ENCODE measurements at places on chromosomes 2 and 18. TPM values are rescaled to one million over a fixed set of nuclear protein-coding genes. Genes with fewer than 3 reads are reported as not detected.

DNA sequence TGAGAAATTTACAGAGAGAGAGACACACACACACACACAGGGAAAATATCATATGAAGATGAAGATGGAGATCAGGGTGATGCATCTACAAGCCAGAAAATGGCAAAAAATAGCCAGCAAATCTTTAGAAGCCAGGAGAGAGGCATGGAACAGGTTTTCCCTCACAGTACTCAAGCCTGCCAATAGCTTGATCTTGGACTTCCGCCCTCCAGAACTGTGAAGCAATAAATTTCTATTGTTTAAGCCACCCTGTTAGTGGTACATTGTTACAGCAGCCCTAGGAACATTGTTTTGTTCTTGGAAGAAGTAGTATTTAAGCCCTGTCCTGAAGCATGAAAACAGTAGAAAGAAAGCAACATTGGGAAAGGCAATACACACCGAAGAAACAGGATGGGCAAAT lies 292.0 kb upstream of the LRP1B start:
- H3K27ac ChIP-seq: no peak overlapping the region
- H3K4me3 ChIP-seq: no peak overlapping the region
- H3K36me3 ChIP-seq: no peaks in the 10 kb centered on the region
- DNase-seq: no peak

GRCh38 chr2:158482594-158482993 lies 25.8 kb downstream of the PKP4 start:
- no peak overlapping the region for H3K27ac ChIP-seq
- no peaks in the 10 kb centered on the region for H3K27me3 ChIP-seq
- no peaks in the 10 kb centered on the region for H3K36me3 ChIP-seq
- DNase-seq: no peak
- no peak overlapping the region for H3K4me3 ChIP-seq
- no peaks in the 10 kb centered on the region for H3K4me1 ChIP-seq

DNA sequence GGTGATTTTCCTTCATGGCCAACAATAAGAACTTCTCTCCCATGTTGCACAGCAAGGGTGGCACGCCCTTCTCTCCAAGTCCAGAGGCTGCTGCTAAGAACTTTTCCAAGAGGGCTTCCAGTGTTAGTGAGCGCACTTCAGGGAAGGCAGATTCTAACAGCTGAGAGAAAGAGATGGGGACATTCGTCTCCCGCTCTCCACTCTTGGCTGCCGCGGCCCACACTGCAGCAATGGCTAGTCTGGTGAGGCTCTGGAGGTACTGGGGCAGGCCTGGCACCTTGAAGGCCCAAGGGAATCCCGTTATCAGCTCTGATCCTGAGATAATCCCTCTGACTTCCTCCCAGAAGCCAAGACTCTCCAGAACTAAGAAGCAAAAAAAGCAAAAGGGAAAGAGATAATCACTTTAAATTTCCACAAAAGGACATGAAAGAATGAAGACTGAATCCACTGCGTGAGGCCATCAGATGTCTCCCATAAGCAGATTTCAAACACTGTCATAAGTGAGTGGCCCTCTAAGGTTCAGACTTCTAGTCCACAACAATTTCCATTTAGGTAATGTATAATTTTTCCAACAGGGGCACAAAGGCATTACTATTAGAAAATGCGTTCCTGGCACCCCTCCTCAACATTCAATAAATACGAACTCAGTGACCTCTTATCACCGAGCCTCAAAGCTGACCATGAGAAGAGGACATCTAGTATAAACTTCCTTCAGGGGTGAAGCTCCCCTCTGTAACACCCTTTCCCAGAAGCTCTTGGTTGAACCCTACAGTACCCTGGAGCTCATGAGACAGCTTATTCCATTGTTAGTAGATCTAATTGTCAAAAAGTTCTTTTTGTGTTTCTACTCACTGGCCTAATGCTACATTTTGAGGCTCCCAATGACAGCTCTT lies 66.7 kb upstream of the ZFP36L2 start:
- peaks cover 6% of the 10 kb centered on the region for H3K36me3 ChIP-seq
- H3K27ac ChIP-seq: peak overlapping the region; percentile 66
- H3K4me3 ChIP-seq: no peak overlapping the region
- H3K4me1 ChIP-seq: peaks cover 15% of the 10 kb centered on the region

GRCh38 chr2:61537277-61537949 lies 743 bp downstream of the XPO1 start:
- no peak for DNase-seq
- no peaks in the 10 kb centered on the region for H3K36me3 ChIP-seq
- peak overlapping the region; percentile 88 for H3K27ac ChIP-seq
- H3K4me3 ChIP-seq: peak overlapping the region; percentile 71
- H3K27me3 ChIP-seq: no peaks in the 10 kb centered on the region

- H3K4me1 ChIP-seq: no peaks in the 10 kb centered on the region
- H3K4me3 ChIP-seq: no peak overlapping the region
- H3K36me3 ChIP-seq: peaks cover 3% of the 10 kb centered on the region
- H3K27me3 ChIP-seq: no peaks in the 10 kb centered on the region
Observed at GRCh38 chr2:215403441-215404347, 32.2 kb downstream of the FN1 start.

DNA sequence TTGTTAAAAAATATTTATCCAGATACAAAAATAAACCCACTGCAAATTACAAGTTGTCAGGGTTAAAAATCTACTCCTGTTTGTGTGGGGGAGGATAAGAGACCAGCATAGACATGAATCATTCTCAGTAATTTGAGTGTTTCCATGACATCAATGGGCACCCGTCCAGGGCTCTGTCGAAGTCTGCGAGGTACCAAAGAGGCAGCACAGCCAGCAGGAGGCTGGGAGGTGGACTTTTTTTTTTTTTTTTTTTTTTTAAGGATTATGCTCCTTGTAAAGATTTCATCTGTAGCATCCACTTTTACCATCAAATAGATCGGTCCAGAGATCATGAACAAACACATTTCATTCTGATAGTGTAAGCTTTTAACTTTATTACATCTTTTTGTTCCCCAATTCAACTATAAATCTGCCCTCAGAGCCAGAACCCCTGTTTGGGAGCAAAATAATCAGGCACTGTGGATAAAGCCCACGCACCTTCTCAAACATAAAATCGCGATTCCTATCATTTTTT lies 182.0 kb downstream of the TCF4 start:
- H3K27me3 ChIP-seq: no peaks in the 10 kb centered on the region
- no peak overlapping the region for H3K4me3 ChIP-seq
- H3K4me1 ChIP-seq: peaks cover 15% of the 10 kb centered on the region
- DNase-seq: no peak
- H3K36me3 ChIP-seq: no peaks in the 10 kb centered on the region
- no peak overlapping the region for H3K27ac ChIP-seq

DNA sequence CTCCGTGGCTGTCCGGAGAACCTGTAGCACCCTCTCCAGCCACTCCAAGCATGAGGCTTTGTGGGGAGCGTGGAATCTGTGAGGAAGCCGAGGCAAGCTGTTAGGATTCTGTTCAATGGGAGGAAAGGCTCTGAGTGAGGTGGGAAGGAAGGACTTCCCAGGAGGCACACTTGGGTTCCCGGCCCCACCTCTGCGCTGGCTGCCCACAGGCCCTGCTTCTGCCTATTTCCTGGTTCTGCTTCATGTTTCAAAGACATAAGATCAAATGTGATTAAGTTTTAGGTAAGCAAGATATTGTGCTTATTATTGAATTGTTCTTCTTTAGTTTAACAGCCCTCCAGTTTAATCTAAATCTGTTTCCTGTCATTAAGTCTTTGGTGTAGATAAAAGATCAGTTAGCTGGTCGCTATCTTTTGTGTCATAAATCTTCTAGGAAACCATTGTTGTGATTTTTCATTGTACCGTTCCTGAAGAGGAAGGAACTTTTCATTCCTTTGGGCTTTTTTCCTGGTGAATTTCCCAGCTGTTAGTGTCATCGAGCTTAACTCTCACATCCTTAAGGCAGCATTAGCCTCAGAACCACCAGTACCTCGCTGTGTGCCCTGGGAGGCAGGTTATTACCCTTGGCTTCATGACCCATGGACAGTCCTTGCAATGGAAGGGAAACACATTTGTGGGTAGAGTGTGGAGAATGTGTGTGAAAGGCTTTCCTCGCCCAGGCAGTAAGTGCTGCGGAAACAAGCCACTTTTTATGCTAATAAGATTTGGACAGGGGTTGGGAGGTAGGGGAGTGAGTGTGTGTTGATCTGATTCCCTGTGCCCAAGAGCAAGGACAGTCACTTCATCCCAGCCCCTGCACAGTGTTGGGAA lies 61.9 kb upstream of the ALPP start:
- no peak for DNase-seq
- H3K36me3 ChIP-seq: no peaks in the 10 kb centered on the region
- H3K4me1 ChIP-seq: peaks cover 31% of the 10 kb centered on the region
- H3K27me3 ChIP-seq: no peaks in the 10 kb centered on the region
- H3K27ac ChIP-seq: peak overlapping the region; percentile 88
- H3K4me3 ChIP-seq: no peak overlapping the region

GRCh38 chr2:133241224-133241571 lies 327.1 kb downstream of the NCKAP5 start:
- H3K27me3 ChIP-seq: no peaks in the 10 kb centered on the region
- peak overlapping the region; percentile 75 for H3K27ac ChIP-seq
- H3K4me3 ChIP-seq: peak overlapping the region; percentile 18
- no peaks in the 10 kb centered on the region for H3K36me3 ChIP-seq
- DNase-seq: no peak

GRCh38 chr2:236863729-236864126 lies 222.0 kb upstream of the COPS8 start:
- H3K36me3 ChIP-seq: no peaks in the 10 kb centered on the region
- H3K4me1 ChIP-seq: no peaks in the 10 kb centered on the region
- H3K27me3 ChIP-seq: no peaks in the 10 kb centered on the region

DNA sequence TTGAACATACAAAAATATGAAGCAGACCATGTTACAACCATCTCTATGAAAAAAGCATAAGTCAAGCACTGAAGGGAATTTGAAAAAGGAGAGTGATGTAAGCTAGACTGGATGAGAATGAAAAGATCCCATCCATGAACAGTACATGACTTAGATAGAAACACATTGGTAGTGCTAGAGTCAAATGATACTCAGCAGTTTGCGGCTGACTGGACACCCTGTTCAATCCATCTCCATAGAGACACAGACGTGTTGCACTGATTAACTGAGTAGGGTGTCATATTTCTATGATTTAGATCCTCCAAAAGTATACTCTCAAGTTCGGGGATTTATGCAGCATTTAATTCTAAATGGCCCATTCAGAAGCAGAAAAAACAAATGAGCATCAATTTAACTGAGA lies 674.3 kb upstream of the NRXN1 start:
- no peaks in the 10 kb centered on the region for H3K36me3 ChIP-seq
- H3K4me3 ChIP-seq: no peak overlapping the region
- H3K27ac ChIP-seq: no peak overlapping the region
- no peak for DNase-seq
- no peaks in the 10 kb centered on the region for H3K4me1 ChIP-seq
- no peaks in the 10 kb centered on the region for H3K27me3 ChIP-seq

GRCh38 chr2:228655331-228655730 lies 473.8 kb upstream of the SPHKAP start:
- H3K27me3 ChIP-seq: no peaks in the 10 kb centered on the region
- H3K4me3 ChIP-seq: no peak overlapping the region
- H3K36me3 ChIP-seq: no peaks in the 10 kb centered on the region

GRCh38 chr2:206378835-206379234 lies 64.5 kb upstream of the ADAM23 start:
- H3K4me3 ChIP-seq: no peak overlapping the region
- no peaks in the 10 kb centered on the region for H3K36me3 ChIP-seq
- no peak for DNase-seq
- no peak overlapping the region for H3K27ac ChIP-seq

GRCh38 chr2:107132070-107132469 lies 246.1 kb upstream of the ST6GAL2 start:
- H3K27me3 ChIP-seq: no peaks in the 10 kb centered on the region
- H3K4me3 ChIP-seq: no peak overlapping the region
- H3K4me1 ChIP-seq: no peaks in the 10 kb centered on the region
- no peak for DNase-seq

DNA sequence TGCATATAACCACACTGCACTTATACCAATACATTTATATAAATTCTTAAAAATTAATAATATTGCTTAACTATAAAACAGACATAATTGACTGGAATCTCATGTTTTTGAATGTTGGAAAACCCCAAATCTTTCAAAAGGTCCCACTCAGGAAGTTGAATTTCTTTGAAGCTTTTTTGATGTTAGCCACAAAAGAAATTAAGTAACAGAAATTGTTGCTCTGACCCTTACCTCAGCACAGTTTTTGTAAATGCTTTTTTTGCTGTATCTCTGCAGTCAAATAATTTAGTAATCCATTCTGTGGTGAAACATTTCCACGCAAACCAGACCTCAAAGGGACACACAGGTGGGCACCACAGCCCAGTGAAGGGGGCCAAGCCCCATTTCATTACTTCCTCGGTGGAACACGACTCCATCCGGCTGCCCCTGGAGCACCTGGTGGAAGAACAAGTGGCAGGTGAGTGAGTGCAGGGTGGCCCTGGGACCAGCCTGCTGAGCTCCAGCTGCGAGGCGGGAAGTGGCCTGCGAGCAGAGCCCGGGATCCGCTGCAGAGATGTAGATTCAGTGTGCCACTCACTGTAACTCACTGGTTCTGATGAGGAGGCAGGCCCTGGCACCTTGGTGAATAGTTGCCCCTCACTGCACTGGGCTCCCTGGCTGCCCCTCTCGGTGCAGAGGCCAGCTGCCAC lies 8.4 kb downstream of the SCLY start:
- peaks cover 58% of the 10 kb centered on the region for H3K36me3 ChIP-seq
- DNase-seq: peak; percentile 43
- no peak overlapping the region for H3K4me3 ChIP-seq
- H3K4me1 ChIP-seq: no peaks in the 10 kb centered on the region
- H3K27ac ChIP-seq: no peak overlapping the region

DNA sequence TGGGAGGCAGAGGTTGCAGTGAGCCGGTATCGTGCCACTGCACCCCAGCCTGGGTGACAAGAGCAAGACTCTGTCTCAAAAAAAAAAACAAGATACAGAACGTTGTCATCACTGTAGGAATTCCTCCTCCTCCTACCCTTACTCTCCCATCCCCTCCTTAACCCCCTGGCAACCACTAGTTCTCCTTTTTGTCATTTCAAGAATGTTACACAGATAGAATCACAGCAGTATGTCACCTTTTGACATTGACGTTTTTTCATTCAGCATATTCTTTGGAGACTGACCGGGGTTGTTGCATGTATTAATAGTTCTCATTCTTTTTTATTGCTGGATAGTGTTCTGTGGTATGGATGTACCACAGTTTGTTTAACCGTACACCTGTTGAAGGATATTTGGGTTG lies 32.4 kb downstream of the TTLL4 start:
- no peaks in the 10 kb centered on the region for H3K27me3 ChIP-seq
- H3K36me3 ChIP-seq: peaks cover 16% of the 10 kb centered on the region
- no peak overlapping the region for H3K27ac ChIP-seq
- peaks cover 11% of the 10 kb centered on the region for H3K4me1 ChIP-seq

- no peak overlapping the region for H3K27ac ChIP-seq
- DNase-seq: no peak
- no peaks in the 10 kb centered on the region for H3K4me1 ChIP-seq
- no peaks in the 10 kb centered on the region for H3K36me3 ChIP-seq
Observed at GRCh38 chr18:35189510-35189909, 51.3 kb upstream of the ZNF397 start.

The TCF23 gene
- total RNA-seq: not detected

The IL37 gene
- total RNA-seq: 0.37 TPM

The TTR gene
- total RNA-seq: not detected

The ATP8B1 gene
- total RNA-seq: 36.5 TPM

The C2orf66 gene
- total RNA-seq: 0.30 TPM

The ZBTB7C gene
- total RNA-seq: 16.4 TPM

The KCNK3 gene
- total RNA-seq: 8.4 TPM

The SERPINB4 gene
- not detected for total RNA-seq

The GPR155 gene
- total RNA-seq: 4.9 TPM

The ADI1 gene
- 85.4 TPM for total RNA-seq

The CCDC74B gene
- 5.5 TPM for total RNA-seq

The NFATC1 gene
- total RNA-seq: 39.5 TPM

The SETBP1 gene
- total RNA-seq: 11.7 TPM

The ATIC gene
- total RNA-seq: 52.3 TPM

The CCNYL1 gene
- total RNA-seq: 15.7 TPM
